Panc1 (cell line): ENCODE measurements at places on chromosomes 5 and 9. TPM values are rescaled to one million over a fixed set of nuclear protein-coding genes. Genes with fewer than 3 reads are reported as not detected.

PKD2L2 gene
- total RNA-seq, result not detected

CCL27 gene
- total RNA-seq, result 0.95 TPM

KCNV2 gene
- not detected for total RNA-seq

CAVIN4 gene
- total RNA-seq, result 0.82 TPM

JADE2 gene
- 80.0 TPM for total RNA-seq

IL31RA gene
- 3.1 TPM for total RNA-seq

NRARP gene
- 16.9 TPM for total RNA-seq

MTREX gene
- 97.0 TPM for total RNA-seq

GPX8 gene
- 24.8 TPM for total RNA-seq

GABRA1 gene
- total RNA-seq, result not detected

INSL4 gene
- not detected for total RNA-seq

GMCL2 gene
- total RNA-seq, result not detected

GCNT4 gene
- 0.33 TPM for total RNA-seq

WDR70 gene
- total RNA-seq, result 29.5 TPM

ASS1 gene
- 26.2 TPM for total RNA-seq

NCBP1 gene
- 30.1 TPM for total RNA-seq

CER1 gene
- not detected for total RNA-seq

PCDHA1 gene
- total RNA-seq, result not detected

NUTM2G gene
- not detected for total RNA-seq

PPP3R2 gene
- total RNA-seq, result not detected

CAMK2A gene
- total RNA-seq, result 0.51 TPM

TUSC1 gene
- 4.4 TPM for total RNA-seq

AQP3 gene
- total RNA-seq, result 1.0 TPM

SLIT3 gene
- 26.4 TPM for total RNA-seq

REEP5 gene
- total RNA-seq, result 112 TPM

LRRC19 gene
- total RNA-seq, result not detected

CORO2A gene
- total RNA-seq, result 2.0 TPM
